ENCODE measurements at places on chromosomes 2 and 18.

DNA sequence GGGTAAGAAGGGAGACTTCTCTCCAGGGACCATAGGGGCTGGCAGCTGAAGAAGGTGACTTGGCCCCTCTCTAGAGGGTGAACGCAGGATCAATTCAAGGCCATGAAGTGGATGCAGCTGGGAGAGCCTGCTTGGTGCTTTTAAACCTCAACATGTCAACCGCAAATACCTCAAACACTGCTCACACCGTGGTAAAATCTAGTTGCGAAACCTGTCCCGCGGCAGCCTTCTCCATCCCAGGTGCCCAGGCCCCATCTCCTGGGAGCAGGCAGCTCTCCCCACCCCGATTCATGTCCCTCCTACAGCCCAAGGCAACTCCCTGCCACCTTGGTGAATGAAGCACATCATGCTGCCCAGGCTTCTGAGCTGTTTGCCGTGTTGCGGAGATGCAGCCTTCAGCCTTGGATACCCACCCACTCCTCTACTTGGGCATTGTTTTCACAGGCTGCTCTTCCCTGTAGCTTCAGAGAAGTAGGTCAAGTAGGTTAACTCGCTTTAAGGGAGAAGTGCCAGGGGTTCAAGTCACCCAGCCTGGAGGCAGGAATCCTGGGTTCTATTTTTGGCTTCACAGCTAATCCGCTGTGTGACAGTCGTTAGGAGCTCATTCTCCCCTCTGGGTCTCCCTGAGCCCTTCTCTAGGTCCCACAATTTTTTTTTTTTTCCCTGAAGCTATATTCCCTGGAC lies 6.2 kb upstream of the EFR3B start:
- no peak for DNase-seq

DNA sequence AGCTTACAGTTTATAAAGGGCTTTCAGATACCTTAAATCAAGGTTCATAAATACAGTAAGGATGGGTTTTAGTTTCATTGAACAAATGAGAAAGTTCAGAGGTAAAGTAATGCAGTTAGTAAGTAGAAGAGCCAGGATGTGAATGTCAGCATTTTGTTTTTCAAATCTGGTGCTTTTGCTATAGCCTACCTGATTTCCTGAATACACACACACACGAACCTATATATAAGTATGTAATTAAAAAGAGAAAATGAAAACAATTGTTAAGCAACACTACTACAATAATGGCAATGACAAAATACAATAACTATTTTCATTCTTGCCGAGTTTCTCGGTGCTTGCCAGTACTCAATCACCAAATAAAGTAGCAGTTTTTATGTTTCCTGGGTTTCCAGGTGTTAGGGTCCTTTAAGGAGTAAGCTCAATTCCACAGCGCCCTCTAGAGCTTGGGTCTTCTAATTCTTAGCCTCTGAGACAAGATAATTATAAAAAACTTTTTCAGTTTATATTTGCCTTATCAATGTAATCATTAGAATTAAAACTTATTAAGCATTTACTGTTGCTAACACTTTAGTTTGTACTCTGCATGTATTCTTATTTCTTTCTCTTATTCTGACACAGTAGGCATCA lies 512.9 kb upstream of the ACVR2A start:
- peak; percentile 90 for DNase-seq

DNA sequence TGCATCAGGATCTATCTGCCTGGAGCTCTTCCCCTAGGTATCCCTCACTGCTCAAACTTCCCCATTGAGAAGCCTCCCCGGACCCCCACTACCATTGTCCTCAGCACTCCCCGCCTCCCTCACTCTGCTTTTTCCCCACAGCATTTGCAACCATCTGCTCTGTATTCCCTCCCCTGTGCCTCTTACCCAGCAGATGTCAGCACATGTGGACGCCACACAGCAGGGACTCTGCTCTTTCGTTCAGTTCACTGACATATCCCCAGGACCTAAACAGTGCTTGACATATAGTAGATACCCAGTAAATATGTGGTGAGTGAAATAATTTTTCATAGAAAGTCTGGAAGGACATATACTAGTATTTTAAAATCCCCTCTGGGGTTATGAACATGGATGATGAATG lies 101.1 kb downstream of the TMEM247 start:
- no peak for DNase-seq

DNA sequence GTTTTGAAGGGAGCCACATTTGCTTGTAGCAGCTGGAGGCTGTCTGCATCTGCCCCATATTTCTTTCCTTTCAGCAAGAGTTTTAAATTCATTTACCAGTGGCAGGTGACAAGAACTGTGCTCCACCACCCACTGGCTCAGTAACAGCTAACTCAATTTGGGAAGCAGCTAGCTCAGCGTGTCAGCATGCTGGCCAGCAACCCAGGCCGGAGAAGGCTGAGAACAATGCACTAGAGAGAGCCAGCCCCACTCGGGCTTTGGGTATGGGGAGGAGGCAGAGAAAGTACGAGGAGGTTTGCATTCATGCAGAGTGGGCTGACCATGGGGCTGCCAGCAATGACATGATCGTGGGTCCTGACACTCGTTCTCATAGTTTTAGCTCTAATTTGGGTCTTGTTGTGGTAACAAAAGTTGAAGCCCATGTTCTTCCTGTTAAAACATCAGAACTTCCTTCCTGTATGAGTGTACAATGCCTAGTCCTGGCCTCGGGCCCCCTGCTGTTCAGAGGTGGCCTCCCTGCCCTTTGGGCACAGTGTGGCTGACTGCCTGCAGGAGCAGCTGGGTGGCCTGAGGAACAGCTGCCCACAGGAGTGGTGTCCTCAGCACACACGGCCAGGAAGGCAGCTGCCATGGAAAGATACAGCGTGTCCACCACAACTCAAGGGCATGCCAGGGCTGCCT lies 23.0 kb downstream of the CDC42EP3 start:
- no peak for DNase-seq

- no peak for DNase-seq
These were observed 44.4 kb downstream of the TFPI start for GRCh38 chr2:187509667-187510417.

- DNase-seq = no peak
These were observed 25.4 kb upstream of the SPOPL start for GRCh38 chr2:138476186-138476585.

DNA sequence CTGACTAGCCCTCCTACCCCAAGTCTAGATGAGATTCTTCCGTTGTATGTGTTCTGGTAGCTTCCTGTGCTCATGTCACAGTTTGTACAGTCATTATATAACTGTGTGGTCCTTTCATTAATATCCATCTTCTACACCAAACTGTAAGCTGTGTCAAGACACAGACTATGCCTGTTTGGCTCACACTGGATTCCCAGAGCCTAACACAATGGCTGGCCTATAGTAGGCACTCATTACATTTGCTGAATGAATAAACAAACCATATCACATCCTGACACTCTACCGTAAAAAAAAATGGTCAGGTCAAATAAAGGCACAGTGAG lies 72.6 kb downstream of the ANKRD44 start:
- DNase-seq = no peak

DNA sequence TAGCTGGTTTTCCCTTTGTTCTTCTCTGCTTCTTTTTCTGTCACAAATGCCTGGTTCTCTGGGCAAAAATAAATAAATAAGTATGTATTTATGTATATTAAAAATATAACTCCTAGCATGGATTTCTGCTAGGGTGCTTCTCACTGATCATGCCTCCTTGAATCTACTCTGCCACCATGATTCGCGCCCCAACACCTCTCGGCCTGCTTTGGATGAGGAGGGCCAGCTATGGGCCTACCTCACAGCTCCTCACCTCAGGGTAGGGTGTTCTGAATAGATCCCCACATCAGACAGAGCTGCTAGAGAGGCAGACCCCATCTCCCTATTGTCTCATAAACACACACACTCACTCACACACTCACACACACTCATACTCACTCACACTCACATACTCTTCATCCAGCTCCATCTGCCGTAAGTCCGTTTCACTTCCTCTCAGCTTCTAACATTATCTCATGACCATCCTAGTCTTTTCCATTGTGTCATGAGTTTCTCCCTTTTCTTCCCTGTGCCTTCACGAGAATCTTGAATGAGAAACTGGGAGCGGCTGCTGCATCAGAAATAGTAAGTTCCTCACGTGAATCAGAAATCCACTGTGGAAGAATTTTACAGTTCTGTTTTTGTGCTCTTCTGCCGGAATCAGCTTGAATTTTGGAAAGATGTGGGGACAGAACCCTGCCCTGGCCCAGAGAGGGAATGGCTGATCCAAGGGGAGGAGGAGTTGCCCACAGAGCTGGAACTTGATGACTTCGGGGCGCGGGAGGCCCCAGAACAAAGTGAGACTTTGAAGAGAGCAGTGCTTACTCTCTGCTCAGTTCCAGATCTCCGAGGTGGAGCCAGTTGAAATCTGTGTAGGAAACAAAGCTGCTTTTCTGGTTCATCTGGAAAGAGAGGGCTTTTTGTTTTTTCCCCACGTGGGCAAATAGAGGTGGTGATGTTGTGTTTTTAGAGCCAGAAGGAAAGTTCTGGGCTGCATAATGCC lies 20.9 kb downstream of the ANXA4 start:
- no peak for DNase-seq

- DNase-seq = peak; percentile 69
These were observed 13.1 kb upstream of the GULP1 start for GRCh38 chr2:188278388-188279092.

DNA sequence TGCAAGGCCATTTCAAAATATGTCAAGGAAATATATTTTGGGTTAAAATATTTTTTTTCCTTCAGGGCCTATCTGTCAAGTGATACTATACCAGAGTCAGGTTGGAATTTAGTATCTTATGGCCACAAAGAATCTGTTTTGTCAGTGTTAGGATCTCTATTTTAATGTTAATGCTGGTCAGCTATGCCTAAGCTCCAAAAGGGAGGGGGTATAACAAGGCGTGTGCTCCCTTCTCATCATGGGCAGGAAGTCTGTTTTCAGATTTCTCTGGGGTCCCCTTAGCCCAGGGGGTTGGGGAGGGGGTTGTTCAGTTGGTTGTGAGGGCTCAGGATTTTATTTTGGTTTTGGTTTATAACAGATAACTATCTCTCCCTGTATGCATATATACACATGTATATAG lies 126.4 kb downstream of the TMEM163 start:
- peak; percentile 24 for DNase-seq

DNA sequence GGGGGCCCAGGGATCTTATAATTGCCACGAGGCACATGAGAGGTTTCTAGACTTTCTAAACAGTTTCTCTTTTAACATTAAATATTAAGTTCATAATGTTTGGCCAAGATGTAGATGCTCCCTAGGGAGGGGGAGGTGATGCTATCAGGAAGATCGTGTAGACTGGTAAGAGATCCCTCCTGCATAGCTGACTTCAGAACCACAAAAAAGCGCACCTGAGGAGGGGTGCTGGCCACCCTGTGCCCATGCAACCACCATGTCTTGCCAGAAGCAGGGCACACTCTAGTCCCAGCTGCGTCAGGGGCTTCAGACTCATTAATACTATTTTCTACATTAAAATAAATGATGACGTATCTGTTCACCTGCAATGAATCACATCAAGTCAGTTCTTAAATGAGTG lies 103.4 kb upstream of the SLC35G4 start:
- no peak for DNase-seq

DNA sequence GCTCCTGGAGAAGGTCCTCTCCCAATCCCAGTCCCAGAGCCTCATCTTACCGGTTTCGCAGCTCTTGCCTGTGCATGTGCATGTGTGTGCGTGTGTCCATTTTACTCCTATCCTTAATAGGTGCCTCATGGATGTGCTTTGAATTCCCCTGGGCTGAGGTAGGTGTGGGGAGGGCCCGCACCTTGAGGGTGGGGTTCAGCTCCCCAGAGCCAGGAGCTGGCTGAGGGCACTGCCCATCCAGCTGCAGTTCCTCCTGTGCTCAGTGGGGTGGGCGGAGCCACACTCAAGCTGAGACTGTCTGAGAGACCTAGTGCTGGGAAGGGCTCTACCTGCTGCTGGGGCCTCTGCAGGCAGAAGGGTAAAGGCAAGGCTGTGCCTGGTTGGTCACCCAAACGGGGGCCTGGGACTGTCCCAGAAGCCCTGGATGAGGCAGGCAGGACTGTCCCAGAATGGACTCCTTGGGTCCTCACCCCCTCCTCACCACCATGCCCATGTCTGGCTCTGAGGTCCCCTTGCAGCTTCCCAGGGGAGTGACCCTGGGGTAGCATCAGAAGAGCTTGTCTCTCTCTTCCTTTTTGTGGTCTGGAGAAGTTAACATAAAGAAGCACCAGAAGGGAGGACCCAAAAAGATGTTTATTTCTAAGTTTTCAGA lies 8.9 kb downstream of the GDF7 start:
- peak; percentile 50 for DNase-seq

GRCh38 chr2:78145395-78145996 lies 623.3 kb upstream of the LRRTM4 start:
- DNase-seq = no peak

DNA sequence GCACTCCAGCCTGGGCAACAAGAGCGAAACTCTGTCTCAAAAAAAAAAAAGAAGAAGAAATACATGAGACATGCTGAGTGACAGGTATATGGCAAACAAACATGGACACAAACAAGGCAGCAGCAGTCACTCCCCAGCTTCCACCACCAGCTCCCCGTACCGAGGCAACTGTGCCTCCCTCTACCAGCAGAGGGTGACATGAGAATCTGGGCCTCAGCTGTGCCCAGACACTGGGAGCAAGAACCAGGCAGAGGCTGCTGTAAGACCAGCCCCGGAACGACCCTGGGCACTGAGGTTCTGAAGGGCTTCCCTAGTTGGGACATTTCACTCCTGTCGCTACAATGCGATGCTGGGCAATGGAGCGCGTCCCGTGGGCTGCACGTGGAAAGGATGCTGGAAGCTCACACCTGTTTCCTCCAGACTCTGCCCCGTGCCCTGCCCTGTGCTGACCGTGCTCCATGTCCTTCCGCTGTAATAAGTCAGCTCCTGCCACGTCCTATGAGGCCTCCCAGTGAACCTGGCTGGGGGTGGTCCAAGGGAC lies 37.1 kb downstream of the BOK start:
- peak; percentile 61 for DNase-seq

- DNase-seq = no peak
These were observed 211.3 kb downstream of the CYP26B1 start for GRCh38 chr2:71936076-71937030.

GRCh38 chr2:89833116-89833779 lies 1141.8 kb downstream of the RPIA start:
- DNase-seq = peak; percentile 6

- DNase-seq = peak; percentile 29
These were observed 153.5 kb upstream of the PGAP1 start for GRCh38 chr2:197079832-197080555.

DNA sequence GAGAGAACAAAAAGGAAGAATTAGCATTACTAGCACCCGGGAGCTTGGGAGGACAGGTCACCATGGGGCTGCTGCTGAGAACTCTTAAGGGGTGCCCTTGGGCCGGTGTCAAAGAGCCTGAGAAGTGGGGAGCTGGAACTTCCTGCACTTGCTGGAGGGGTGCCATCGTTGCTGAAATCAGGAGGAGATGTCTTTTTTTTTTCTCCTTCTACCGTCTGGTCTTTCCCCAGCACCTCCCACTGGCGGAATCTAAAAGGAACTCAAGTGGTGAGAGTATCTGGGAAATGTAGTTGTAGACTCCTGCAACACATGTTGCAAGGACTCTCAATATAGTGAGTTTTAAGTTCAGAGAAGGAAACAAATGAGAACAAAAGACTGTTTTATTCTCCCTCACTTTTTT lies 6.1 kb upstream of the AMMECR1L start:
- DNase-seq = peak; percentile 63

GRCh38 chr18:21456428-21457178 lies 143.9 kb downstream of the ESCO1 start:
- DNase-seq = no peak

GRCh38 chr2:54310311-54310710 lies 54.3 kb upstream of the TSPYL6 start:
- no peak for DNase-seq

- DNase-seq = no peak
These were observed 328.7 kb downstream of the NR4A2 start for GRCh38 chr2:156003780-156004179.

GRCh38 chr2:226581661-226582060 lies 218.0 kb downstream of the IRS1 start:
- DNase-seq = no peak

Measured in GM23338 (cell line).